ENCODE measurements at places on chromosomes 2 and 18.

- no peak for DNase-seq
Measured at GRCh38 chr18:22817844-22818243, 115.3 kb upstream of the RBBP8 start.

DNA sequence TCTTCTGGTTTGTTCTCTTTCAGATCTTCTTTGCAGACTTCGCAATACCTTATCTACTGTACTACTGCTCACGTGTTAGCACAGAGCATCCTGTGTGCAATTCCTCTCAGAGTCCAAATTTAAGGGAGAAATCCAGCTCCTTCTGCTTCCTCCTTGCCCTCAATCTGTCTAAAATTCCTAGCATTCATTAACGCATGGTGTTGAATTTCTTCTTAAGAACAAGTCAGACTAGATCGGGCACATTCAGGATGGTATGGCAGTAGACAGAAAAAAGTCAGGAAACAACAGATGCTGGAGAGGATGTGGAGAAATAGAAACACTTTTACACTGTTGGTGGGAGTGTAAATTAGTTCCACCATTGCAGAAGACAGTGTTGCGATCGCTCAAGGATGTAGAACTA lies 206.1 kb upstream of the CDH7 start:
- DNase-seq, result no peak

DNA sequence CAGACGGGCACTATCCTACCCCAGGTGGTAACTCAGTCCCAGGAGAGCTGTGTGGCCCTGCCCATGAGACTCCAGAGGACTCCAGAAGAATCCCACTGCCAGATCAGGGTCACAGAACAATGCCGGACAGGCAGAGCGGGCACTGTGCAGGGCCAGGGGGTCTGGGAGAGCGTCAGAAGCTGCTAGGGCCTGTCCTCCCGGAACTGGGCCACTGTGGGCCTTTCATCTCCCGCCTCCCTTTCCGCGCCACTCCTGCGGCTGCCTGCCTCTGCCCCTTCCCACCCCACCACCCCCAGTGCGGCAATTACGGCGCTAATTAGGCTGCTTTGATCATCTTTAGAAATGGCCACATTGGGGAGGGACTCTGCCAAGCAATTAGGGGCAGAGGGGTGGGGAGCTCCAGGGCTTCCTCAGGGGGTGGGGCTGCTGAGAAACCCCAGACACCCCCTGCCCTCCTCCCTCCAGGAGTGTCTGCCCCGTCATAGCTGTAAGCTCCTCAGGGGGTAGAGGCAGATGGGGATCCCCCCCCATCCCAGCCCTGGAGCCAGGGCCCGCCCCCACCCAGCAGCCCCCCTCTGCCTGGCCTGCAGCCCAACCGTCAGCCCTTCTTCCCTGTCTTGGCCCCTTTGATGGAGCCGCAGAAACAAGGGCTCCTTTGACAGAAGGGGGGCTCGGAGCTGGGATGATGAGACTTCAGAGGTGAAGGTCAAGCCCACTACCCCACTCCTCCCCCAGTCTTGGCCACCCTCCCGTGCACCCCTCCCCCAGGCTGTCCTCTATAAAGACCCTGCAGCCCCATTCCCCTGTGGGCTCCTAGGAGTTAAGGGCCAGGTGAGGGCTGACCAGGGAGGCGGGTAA lies at the start of gene PRSS56:
PRSS56 (plus strand) TSS at position 808 of the 858 bp plus-strand sequence. CDS start 211 bp downstream, outside the sequence.
- no peak for DNase-seq

DNA sequence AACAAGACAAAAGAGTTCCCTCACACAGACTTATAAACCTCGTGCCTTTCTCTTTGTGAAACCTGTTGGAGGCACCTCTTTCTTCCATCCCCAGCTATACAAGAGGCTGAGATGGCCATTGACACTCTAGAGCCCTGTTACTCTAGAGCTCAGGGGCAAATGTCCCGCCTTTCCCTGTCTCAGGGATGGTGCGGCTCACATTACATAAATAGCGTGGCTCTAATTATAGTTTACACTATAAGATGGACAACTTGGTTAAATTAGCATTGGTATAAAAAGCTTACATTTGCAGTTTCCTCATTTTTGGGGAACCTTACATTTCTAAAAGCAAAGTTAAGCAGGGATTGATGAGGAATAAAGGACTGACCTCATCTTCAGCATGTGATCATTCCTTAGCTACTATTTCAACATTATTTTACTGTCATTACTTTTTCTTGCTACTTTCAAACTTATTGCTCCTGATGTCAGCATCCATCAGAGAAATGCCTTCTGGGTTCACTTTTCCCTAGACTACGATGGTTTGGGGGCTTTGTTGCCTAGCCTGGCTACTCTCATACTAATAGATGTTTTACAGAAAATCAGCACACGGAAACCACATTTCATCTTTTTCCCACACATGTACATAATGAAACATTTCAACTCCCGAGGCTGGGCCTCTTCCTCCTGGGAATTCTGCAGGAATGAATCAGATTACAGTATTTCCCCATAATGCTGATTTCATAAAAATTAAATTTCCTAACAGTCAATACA lies 40.4 kb downstream of the FTCDNL1 start:
- DNase-seq, result no peak

GRCh38 chr18:70421471-70422390 lies 132.9 kb downstream of the SOCS6 start:
- DNase-seq, result no peak

DNA sequence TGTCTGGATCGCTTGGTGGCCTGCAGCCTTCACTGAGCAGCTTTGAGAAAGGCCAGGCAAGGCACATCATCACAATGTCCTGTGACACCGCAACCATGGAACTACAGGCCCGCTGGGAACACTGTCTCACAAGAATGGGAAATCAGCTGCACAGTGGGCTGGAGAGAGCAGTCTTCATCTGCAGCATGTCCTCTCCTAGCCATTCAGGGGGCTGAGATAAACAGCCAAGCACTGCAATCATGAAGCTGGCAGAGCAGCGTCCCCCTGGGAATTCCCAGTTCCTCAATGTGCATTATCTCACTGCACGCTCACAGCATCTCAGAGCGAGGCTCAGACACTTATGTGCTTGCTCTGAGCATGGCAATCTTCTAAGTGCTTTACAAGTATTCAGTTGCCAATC lies 1.9 kb downstream of the CMPK2 start:
- no peak for DNase-seq

DNA sequence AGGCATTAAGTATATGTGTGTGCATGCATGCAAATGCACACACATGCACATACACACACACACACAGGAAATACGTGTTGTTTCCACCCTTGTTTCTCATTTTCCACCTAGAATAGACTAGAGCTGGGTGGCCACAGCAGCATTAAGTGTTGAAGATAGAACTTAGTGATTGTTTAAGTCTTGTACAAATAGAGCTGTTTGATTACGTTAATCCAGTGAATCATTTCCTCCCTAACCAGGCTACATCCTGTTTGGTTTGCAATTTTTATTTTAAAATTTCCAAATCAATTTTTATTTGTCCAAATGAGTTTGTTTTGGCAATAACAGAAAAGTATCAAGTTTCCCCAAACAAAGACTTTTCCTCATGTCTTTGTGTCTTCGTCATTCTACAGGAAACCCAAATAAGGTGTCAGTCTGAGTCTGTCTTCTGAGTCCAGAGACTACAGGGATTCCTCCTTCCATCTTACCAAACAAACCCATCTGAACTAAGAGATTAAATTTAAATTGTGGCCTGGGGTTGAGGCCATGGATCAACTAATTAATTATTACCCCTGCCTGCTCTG lies 74.6 kb upstream of the GALNT5 start:
- DNase-seq, result no peak

GRCh38 chr2:113910967-113911678 lies 21.2 kb downstream of the ACTR3 start:
- no peak for DNase-seq

GRCh38 chr2:46528880-46529279 lies 49.5 kb downstream of the TMEM247 start:
- DNase-seq, result no peak

DNA sequence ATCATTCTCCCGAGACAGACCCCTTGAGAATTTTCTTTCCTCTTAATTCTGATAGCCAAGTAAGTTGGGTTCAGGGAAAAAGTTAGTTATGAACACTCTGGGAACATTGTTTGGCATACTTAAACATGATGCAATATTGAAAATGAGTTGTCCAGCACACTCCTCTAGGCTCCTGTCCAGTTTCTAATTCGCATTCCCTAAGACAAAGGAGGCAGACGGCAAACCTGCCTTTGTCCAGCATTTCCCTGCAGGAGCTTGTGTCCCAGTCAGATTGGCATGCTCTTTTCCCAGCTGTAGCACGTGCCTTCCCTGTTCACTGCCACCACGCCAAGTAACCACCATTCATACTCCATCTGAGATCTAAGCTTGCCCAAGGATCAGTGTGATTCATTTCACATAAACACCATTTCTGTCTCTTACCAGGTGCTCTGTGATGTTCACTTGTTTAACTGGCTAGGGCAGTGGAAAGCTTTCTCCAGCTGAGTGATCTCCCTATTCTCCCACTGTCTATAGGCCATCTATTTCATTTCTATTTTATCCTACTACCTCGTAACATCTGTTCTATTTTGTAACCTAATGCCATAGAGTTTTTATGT lies 150.0 kb upstream of the EPB41L3 start:
- no peak for DNase-seq

DNA sequence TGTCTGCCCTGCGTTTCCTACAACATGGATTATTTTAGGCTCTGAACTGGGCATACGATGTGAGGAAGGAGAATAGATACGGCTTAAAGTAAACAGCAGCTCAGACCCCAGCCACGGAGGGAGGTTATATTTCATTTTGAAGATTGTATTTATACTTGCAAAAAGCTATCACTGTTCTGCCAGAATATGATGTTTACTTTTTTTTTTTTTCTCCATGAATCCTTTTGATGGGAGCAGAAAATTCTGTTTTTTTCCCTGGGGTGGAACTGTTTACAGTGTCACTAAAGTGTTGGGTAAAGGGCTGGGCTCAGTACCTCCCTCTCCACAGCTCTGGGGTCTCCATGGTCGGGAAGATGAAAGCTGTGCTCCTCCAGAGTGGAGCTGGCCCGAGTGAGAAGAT lies 13.1 kb downstream of the PCARE start:
- no peak for DNase-seq

DNA sequence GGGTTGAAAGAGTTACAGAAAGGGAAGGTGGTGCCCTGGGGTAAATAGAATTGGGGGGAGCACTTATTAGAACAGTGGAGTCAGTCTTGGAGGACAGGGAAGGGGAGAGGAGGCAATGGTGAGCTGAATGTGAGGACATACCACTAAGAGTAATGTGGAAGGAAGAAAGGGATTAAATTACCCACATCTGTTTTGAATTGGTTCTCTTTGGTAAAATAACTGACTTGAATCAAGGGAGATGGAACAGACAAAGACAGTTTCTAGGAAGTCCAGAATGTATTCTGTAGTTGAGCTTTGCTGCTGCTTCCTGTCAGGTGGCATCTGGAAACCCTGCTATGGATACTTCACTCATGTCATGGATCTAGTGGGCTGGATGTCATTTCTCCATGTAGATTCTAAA lies 6.7 kb downstream of the SETBP1 start:
- DNase-seq, result no peak

DNA sequence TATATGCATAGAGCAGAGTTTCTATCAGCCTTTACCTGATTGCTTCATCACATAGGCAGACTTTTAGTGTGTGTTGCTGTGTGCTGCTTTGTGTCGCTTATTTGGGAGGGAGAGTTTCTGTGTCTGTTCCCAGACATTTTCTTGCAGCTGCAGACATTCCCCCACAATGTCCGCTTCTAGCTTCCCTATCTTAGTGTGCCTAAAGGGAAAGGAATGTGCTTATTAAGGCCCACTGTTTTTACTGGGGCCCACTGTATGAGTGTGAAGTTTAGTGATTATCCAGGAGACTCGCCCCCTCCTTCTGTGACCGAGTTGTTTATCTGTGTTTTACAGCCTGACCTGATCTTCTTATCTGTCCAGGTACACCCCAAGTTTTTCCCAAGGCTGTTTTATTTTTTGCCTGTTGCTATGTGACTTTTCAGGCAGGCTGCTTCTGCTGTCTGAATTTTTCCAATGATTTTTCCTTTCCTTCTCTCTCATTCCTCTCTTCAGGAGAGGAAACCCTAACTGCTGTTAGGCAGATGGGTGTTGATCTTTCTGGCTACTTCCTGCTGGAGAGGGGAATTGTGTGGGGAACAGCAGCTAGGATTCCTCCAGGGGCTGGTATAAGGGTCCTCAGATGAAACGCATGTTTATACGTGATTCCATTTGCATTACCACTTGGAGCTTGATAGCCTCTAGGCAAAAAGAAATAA lies 47.6 kb downstream of the STK17B start:
- DNase-seq, result no peak

DNA sequence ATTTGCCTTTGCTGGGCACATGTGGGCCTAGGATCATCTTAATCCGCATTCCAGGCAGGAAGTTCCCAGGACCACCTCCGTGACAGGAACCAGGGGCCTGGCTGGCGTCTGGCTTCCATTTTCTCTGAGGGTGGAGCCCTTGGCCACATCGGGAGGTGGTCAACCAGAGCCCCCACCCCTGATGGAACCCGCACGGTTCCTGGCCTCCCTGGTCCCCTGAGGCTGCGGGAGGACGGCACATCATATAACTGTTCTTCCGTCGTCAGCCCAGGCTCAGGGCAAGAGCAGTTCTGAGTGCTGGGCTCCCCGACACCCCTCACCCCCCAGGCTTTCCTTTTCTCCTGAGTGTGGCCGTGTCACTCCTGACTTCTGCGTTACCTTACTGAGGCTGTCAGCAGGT lies 13.5 kb downstream of the ESPNL start:
- no peak for DNase-seq

DNA sequence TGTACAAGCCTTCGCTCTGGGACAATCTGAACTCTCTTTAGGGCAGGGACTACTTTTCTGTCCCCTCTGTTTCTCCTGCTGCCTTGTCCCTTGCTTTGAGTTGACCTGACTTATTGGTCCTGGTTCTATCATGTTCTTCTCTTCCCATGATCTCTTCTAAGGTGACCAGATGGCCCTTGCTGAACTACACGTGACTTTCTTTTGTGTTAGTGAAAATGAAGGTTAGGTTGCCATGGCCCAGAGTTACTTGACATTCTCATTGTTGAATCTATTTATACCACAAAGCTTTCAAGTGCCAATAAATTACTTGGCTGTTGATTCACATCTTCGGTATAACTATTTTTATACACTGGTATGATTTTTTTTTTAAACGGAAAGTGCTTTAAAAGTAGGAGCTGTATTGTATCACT lies 24.4 kb downstream of the MRPL33 start:
- no peak for DNase-seq

GRCh38 chr2:96175951-96176350 lies 30.7 kb upstream of the DUSP2 start:
- DNase-seq, result no peak

- no peak for DNase-seq
Measured at GRCh38 chr2:67984600-67984999, 78.2 kb downstream of the C1D start.

GRCh38 chr2:67671464-67672450 lies 274.6 kb downstream of the ETAA1 start:
- DNase-seq, result no peak

GRCh38 chr2:98833172-98833916 lies 102.4 kb upstream of the MGAT4A start:
- DNase-seq, result no peak

- DNase-seq, result no peak
Measured at GRCh38 chr2:132276571-132276981, 114.8 kb upstream of the ANKRD30BL start.

- no peak for DNase-seq
Measured at GRCh38 chr18:77366067-77366719, 116.5 kb downstream of the GALR1 start.
